ENCODE measurements at places on chromosomes 7 and 10.

GRCh38 chr7:20299647-20300312 is 30.9 kb upstream of the ITGB8 start:
- DNase-seq = no peak

GRCh38 chr10:74432841-74433594 is 282.0 kb downstream of the ADK start:
- no peak for DNase-seq

GRCh38 chr10:27341001-27341400 is 100.4 kb upstream of the ACBD5 start:
- no peak for DNase-seq

DNA sequence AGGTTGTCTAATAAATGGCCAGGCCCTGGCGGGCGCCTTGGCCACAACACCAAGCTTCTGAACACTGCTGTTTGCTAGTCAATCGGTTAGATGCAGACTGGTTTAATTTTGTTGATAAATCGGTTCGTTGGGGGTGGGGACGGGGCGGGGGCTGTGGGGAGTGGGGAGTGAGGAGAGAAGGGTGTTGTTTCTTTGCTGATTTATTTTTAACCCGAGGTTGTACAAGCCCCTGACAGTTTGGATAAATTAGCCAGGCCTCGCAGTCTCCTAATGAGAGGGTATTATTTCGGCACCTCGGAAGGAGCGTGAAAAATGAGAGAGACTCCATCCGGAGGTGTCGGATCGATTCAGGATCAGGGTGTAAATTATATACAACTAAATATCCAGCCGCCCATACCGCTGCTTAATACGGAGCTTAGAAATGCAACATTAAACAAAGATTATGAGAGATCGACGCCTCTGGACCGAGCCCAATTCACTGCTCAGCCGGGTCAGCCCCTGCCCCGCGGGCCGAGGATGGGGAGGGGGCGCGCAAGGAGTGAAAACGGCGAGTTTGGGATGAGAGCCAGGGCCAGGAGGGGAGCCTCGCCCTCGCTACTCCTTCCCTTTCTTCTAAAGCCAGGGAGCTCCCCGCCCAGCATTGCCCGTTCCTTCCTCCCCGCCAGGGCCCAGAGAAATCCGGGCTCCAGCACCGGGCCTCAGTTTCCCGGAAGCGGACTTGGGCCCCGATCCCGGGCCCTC is 8.0 kb downstream of the UNCX start:
- no peak for DNase-seq

GRCh38 chr7:102819151-102819550 is 70.4 kb downstream of the FAM185A start:
- no peak for DNase-seq

GRCh38 chr10:5536486-5537081 is 11.8 kb downstream of the CALML3 start:
- no peak for DNase-seq

DNA sequence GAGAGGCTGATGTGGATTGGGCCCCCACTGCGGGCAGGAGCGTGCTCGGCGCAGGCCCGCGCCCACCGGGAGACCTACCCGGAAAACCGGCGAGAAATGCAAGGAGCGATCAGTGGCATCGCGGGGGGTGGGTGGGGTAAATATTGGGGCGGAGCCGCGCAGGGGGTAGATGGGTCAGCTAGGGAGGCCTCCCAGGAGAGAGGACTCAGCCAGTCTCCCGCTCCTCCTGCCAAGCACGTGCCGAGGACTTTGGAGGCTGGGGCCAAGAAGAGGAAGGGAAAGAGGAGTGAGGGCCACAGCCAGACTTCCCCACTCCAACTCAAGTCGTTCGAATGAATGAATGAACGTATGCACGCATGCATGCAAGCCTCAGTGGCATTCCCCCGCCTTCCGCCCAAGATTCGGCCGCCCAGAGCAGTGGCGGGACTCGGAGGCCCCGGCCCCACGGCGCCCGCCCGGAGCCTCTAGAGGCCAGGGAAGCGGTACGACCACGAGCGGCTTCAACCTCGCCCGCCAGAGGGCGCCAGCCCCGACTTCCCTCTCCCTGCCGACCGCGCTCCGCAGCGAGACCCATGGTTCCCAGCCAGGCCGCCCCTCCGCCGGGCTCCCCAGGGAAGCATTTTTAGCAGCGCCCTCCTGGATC is 3.6 kb downstream of the NPM3 start:
- DNase-seq = peak; percentile 86

GRCh38 chr7:2006921-2007381 is 225.8 kb downstream of the MAD1L1 start:
- DNase-seq = no peak

DNA sequence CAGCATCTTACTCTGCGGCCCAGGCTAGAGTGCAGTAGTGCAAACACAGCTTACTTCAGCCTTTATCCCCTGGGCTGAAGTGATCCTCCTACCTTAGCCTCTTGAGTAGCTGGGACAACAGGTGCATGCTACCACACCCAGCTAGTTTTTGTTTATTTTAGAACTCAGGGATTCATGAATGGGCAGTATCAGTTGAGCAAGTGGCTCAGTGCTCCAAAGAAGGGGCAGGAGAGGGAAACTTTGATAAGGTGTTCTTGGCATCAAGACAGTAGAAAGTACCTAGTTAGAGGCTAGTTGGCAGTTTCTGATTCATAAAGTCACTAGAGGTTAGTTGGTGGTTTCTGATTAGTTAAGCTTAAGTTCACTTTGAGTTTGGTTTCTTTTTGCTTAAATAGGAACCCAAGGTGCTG is 18.4 kb downstream of the TRIM24 start:
- DNase-seq = no peak

DNA sequence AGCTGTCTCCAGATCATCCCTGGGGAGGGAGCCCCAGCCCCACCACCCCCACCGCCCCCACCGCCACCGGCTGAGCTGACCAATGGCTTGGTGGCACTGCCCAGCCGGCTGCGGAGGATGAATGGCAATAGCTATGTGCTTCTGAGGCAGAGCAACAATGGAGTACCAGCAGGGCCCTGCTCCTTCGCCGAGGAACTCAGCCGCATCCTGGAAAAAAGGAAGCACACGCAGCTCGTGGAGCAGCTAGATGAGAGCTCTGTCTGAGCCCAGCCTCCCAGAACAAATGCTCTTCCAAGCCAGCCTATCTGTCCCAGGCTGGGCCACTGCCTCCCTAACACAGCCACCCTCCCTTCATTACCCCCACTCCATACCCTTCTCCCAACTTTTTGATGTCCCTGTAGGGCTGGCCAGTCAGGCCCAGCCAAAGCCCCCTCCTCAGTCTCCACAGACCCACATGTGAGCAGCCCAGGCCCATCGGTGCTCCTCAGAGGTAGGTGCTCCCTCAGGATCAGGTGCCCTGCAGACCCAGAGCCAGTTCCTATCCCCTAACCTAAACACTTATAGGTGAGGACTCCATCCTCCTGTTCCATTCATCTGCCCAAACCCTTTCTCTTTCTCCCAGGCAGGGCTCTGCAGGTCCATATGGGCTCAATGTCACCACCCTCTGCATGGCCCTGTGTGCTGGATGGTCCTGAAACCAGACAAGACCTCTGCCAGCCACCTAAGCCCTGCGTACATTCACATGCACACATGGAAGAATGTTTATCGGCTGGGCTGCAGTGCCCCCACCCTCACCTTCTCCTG is 3.2 kb downstream of the MRPL43 start:
- no peak for DNase-seq

DNA sequence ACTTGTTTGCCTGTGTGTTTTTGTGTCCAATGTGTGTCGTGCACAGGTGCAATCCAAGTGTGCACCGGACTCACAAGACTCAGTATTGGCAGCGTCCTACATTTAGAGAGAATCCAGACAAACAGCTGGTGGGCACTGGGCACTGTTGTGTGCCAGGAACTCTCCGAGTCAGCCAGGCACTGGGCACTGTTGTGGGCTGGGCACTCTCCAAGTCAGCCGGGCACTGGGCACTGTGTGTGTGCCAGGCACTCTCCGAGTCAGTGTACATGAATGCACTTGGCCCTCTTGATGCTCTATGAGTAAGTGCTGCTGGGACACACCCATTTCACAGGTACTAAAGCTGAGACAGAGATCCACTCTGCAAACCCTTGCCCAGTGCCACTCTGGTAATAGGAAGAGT is 303.5 kb downstream of the PTPRN2 start:
- DNase-seq = no peak

DNA sequence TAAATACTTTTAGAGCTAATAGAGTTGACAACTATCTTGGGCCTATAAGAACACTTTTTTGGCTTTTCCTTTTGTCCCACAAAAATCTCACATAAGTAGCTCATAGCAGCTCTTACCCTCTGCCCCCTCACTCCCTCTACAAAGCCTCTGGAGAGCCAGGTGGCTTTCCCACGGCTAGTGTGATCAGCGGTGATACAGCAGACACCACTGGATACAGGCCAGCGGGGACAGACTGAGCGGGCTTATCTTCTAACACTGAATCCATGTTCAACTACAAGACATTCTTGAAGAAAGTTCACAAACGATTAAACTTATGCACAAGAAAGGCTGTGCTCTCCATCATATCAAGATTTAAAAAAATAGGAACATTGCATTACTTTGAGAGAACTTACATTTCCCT is 377.2 kb downstream of the PARD3 start:
- peak; percentile 22 for DNase-seq

GRCh38 chr7:137454767-137455166 is 111.2 kb upstream of the PTN start:
- no peak for DNase-seq

GRCh38 chr10:35194471-35194870 is 67.8 kb downstream of the CREM start:
- no peak for DNase-seq

- no peak for DNase-seq
Observed at GRCh38 chr10:12195281-12195602, 449 bp downstream of the NUDT5 start.

- DNase-seq = no peak
Observed at GRCh38 chr7:105322655-105323277, 66.0 kb downstream of the SRPK2 start.

DNA sequence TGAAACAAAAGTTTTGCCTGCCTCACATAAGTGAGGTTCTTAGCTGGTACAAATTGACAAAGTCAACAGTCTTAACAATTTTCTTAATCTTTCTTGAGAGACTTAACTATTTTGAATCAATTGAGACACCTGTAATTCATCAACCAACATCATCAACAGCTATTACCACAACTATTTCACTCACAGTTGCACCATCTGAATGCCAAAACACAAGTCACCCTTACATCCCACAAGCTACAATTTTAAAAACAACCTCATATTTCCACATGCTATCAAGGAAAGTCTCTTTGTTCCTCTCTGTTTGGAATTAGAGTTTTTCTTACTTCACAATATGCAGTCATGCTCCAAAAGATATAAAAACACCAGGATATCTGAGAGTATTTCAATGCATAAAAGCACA is 4.9 kb downstream of the SMURF1 start:
- no peak for DNase-seq

- no peak for DNase-seq
Observed at GRCh38 chr7:144650439-144650838, 185.4 kb downstream of the TPK1 start.

DNA sequence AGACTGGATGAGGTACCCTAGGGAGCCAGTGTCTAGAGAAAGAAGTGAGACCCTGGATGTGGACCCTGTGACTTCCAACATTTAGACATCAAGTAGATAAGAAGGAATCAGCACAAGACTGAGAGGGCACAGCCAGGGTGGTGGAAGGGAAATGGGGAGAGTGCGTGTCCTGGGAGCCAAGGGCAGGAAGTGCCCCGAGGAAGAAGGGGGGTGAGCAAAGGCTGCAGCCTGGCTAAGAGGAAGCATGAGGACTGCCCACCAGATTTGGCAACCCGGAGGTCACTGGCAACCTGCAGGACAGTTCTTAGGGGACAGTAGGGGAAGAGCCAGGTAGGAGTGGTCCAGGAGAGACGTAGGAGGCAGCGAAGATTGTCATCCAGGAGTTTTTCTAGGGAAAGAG is 14.8 kb downstream of the COL13A1 start:
- no peak for DNase-seq

GRCh38 chr7:105934572-105935185 is 28.4 kb upstream of the CDHR3 start:
- peak; percentile 16 for DNase-seq

DNA sequence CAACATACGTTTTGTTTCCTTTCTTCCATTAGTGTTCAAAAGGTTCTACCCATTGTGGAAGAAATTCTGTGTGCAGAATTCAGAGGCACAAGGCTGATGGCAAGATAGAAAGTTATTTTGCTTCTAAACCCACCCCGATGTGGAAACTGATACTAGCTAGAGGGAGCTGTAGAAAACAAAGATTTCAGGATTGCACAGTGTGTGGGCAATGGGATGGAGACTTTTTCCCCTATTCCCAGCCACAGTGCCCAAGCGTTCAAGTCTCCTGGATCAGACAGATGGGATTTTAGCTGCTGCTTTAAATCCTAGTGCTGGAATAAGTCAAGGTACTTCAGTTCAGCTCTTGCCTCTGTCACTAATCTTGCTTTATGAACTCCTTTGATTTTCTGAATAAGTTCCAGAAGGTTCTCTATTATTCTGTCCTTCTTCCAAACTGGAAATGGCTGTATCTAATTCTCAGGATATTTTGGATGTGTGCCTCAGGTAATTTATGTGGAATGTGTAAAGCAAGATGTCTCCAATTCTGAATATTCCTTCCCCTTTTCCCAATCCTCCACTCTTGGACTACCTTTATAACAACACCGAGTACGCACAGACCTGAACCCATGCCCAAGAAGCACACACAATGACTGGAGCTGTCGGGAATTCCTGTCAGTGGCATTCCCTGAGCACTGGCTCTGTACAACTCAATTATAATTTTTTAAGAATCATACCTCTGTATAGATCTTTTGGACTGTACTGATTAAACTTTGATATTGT is 473.0 kb downstream of the PLXDC2 start:
- no peak for DNase-seq

- no peak for DNase-seq
Observed at GRCh38 chr7:47557694-47558670, 23.9 kb downstream of the TNS3 start.

DNA sequence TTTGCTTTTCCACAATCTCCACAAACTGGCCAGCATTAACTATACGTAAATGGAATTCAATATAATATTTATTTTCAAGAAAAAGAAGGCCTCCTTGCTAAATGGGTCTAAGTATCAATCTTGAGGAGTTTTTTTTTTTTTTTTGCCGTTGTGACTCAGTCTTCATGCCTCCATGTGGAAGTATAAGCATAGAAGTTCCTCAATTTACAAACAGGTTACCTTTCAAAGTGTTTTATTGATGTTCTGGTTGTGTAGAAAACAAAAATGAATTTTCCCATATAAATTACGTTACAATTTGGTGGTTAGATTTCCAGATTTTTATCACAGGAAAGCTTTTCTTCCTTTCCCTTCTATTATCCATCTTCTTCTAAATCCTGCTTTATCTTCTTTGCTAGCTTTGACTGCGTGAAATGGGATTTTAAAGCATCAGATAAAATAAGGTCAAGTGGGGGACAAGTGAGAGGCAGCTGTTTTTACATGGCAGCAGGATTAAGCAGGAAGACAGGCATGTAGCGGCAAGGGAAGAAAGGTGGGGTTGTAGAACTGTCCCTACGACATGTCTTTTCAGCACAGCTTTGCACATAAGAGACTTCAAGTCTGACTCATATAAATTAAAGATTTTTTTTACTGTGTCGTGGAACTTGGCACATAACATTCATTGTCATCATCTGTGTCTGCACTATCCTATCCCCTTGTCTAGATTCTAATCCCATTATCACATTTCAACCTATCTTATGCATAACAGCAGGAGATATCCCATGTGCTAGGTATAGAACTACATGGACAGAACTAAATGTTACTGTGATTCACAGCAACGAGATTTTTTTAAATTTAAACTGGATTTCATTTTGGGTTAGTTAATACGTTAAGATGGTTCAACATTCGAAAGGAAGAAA is 135.3 kb upstream of the FAM3C start:
- no peak for DNase-seq
